Activated CD4-positive, alpha-beta T cell treated with anti-CD3 and anti-CD28 coated beads, Interleukin-2, amount 50 U/mL, for 4 hours (primary cell): ENCODE measurements at places on chromosomes 5 and 9.
A peak's percentile ranks its signal among the peaks of the same experiment; 100 is the strongest.

- DNase-seq, result no peak
Observed at GRCh38 chr5:123066016-123066415, 23.0 kb upstream of the PRDM6 start.

- no peak for DNase-seq
Observed at GRCh38 chr9:6575324-6576034, 70.0 kb downstream of the GLDC start.

DNA sequence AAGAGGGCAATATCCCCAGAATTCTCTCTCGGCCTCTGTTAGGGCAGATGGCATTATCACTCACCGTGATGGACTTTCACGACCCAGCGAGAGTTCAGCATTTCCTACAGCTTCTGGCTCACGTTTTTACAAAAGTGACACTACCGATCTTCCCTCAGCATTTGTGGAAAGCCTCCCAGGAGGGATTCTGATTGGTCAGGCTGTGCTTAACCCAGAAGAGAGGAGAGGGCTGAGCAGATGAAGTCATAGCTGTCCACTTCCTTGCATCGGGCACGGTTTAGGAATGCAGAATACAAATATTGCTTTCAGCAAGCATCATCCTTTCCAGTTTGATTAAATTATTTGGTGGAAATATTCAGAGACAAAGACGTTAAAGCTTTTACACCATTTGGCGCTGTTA, 277.4 kb upstream of the MSX2 start:
- no peak for DNase-seq

DNA sequence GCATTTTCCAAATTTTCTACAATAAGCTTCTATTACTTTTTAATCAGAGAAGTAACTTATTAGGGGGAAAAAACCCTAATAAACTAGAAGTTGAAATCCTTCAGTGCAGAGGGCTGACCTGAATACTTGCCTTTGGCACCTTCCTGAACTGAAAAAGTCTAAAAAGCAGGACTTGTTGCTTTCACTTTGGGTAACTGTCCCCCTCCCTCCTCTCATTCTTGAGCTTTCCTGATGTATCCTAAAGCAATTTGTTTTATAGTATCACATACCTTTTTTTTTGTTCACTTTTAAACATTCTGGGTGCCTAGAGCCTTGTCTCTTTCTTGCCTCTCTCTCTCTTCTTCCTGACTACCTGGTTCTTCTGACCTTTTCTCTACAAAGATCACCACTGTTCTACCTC, 64.0 kb upstream of the ERBIN start:
- no peak for DNase-seq

DNA sequence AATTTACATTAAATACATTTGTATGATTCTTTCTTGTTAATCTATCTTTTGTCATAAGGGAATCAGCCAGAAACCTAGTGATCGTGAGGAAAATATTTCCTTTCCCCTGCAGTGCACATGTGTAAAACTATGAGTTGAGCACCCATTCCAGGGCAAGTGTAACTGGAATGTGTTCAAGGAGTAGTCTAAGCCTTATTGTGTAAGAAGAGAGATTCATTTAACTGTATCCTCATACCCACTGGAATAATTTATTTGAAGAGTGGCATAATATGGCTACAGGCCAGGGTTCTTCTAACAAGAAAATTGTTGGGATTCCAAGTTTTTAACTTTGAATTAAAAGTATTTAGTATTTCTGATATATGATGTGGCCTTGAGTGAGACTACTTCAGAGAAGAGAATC, 1692.7 kb downstream of the EFNA5 start:
- DNase-seq, result no peak

DNA sequence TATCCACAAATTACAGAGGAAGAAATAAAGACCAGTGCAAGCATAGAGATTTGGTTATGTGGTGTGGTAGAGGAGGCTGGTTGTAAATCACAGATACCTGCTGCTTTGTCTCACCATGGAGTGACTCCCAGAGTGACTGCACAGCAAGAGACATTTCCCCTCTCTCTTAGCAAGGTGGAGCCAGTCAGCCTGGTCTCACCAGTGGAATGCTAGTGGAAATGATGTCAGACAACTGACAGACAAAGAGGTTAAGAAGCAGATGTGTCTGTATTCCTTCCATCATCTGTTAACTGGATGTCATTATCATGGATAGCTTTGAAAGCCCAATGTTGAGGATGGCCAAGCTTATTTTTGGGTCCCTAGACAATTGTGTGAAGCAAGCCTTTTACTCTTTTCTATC, 509.4 kb upstream of the SEMA6A start:
- DNase-seq, result no peak

DNA sequence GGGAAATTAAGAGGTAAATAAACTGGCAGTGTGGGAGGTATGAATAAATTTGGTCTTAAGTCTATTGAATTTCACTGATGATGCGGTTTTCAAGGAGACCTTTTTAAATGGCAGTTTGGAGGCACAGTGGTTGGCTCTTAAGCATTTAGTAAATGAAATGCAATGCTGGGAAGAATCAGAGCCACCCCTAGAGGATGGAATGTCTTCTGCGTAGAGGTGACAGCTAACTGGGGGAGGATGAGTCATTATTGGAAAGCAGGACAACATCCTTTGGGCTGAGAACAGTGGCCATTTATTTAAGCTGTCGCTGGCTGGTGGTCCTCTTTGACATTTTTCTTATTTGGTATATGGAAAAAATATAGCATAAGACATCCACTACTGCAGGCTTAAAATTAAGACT, 163.2 kb downstream of the SH3GL2 start:
- DNase-seq, result no peak

DNA sequence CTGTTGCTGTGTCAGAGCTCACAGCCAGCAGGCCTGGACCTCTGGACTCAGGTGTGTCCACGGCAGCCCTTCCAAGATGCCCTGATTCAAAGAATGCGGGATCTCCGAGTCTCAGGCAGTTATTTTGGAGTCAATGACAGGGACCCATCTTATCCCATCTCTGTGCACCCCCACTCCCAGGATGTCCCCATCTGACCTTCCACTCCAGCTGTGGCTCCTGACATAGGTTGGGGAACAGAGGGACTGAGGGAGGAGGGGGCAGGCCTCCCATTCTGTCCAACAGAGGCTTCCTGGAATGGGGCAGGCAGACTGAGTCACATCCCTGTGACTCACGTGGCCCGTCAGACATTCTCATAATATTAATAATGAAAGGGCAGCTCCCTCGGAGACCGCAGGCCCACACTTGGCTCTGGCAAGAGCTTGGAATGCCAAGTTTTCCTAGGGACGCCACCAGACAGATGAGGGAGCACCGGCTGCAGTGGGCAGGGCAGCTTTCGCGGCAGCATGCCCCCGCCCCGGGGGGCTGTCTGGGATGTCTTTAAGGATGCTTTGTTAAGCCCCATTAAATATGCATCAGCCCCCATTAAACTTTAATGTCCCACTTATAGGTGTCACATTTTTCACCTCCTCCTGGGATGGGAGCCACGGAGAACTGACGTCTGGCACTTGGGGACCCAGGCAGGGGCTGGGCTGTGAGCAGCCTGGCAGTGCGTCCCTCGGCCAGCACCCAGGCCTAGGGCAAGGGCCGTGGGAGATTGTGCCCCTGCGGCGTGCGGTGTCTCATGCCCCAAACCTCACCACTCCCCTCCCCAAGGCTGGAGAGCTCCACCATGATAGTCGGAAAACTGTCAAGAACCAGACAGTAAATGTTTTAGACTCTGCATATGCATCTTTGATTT, 23.6 kb upstream of the FIBCD1 start:
- DNase-seq, result no peak

- DNase-seq, result no peak
Observed at GRCh38 chr5:55853818-55854217, 2.7 kb downstream of the IL31RA start.

DNA sequence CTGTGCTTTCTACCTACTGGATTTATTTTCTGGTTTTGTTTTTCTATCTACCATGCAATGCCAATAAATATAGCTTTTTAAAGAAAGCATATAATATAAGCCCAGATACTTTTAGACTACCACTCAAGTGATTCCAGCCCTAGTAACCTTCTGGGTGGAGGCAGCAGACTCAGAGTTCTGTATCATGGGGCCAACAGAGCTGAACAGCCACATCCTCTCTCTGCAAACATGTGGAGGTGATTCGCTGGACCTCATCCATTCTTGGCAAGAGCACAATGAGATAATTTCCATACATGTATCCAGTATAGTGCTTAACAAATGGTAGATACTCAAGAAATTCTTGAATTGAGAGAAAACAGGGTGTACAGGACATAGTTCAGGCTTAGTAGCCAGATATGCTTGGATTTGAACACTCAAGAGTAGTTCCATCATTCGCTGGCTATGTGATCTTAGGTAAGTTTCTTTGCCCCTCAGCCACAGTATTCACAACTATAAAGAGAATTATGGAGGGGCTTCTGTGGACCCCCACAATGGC, 124.5 kb downstream of the ASTN2 start:
- DNase-seq, result no peak

DNA sequence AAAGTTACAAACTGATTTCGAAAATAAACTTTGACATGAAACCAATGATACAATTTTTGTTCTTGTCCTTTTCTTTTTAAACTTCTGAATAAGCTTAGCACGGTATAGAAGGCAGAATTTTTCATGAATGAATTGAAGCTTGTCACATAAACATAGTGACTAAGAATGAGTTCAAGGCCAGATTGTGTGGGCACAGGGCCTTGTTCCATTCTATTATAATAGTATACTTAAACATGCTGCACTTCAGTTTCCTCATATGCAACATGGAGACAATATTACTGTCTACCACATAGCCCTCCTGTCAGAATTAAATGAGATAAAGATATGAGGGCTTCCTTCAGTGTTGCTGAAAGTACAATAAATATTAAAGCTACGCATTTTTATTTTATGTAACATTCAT, 204.2 kb upstream of the HAPLN1 start:
- no peak for DNase-seq

DNA sequence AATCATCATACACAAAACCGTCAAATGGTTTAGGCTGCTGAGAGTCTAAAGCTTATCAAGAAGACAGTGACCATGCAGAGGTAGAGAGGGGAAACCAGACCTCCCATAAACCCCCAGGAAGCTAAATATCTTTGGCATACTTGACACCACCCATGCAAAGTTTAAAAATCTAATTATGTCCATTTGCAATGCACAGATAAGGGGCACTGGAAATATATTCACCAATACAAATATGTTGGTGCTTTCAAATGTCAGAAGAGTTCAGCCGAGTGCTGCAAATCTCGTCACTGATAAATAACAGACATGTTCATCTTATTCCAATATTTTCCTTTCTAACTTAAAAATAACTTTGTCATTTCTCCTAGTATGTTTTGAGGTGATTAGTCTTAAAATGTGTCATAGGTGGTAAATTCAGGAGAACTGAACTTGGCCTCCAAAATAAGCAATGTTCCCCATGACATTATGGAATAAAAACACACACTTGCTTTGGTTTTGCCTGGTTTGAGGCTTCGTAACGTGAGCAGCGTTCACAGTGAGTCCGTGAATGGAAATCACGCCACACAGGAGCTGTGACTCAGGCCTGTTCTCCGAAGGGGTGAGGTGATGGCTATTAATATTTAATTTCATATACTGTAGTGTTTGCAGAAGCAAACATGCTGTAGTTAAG, 182.2 kb downstream of the AOPEP start:
- DNase-seq, result no peak

DNA sequence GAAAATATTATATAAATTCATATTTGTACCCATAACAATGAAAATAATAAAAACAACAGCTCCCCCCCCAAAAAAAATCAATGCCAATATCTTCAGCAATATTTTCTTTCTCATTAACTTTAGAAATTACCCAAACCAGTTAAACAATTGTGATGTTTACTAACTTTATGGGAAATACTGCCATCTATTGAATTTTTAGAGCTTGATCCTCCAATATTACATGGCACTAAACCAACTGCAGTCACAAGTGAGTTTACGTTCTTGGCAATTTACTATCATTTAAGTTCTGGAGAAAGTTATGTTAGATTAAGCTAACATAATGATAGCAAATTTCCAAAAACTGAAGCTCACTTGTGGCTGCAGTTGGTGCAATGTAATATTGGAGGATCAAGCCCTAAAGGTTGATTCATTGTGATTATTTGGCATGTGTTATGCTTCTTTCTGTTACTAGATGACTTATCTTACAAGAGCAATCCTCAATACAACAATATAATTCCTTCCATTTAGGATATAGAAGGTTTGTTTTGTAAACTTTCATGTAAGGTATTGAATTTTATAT, 379.5 kb downstream of the CDH18 start:
- no peak for DNase-seq

DNA sequence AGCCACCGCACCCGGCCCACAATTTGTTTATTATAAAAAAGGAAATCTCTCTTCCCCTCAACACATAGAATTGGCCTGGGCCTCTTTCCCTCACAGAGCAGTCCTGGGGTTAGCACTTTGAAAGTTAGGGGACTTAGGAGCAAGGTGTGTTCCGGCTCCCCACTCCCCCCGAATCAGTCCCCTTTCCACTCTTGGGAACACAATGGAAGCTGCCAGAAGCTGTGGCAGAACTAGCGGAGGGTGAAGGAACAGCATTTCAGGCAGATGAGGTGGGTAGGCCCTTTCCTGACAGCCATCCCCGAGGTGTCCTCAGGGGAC, 16.4 kb upstream of the C5orf47 start:
- no peak for DNase-seq

DNA sequence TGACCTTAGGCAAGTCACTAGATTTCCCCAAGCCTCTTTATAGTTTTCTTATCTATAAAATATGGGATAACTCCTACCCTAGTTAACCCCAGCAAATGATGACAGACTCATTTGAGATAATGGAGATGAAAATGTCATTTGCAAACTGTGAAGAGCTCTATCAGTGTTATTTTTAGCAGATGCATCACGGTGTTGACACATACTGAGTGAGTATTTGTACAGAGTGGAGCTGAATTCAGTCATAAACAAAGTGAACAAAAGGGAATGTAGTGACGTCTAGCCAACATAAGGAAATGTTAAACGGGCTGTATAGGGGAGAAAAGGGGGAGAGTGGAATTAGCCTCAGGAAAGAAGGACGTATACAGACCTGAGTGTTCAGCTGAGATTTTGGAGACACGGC, 75.9 kb downstream of the NMUR2 start:
- DNase-seq, result no peak

DNA sequence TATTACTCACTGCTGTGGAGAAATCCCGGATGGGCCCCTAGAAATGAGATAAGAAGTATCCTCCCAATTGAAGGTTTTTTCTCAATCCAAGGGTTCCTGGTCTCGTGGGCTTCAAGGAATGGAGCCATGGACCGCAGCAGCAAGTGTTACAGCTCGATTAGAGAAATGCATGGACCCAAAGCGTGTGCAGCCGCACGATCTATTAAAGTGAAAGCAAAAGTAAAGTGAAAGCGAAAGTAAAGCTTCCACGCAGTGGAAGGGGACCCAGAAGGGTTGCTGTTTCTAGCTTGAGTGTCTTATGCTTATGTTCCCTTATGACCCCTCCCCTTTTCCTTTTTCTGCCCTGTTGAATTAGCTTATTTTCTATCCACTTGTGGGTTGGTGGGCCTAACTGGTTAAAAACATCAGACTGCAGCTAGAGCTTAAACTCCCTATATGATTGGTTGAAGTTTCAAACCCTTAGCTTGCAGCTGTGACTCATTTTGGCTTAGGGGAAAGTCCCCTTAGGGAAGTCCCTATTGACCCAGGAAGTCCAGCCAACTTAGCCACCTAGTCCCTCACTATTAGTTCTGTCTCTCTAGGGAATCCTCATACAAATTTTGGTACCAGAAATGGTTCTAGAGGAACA, 1111.8 kb downstream of the TAF11L14 start:
- peak; percentile 22 for DNase-seq

- DNase-seq, result no peak
Observed at GRCh38 chr9:136705564-136705963, 6.8 kb upstream of the DIPK1B start.
